ENCODE measurements at places on chromosomes 4 and X. TPM values are rescaled to one million over a fixed set of nuclear protein-coding genes. Genes with fewer than 3 reads are reported as not detected.

Gene TRAM1L1
- 0.72 TPM for total RNA-seq

Gene NAT8L
- total RNA-seq, result 0.36 TPM

Gene SLC30A9
- 37.2 TPM for total RNA-seq

Gene MAGEA11
- total RNA-seq, result not detected

Gene INTS12
- 13.9 TPM for total RNA-seq

Gene MAGEA9B
- not detected for total RNA-seq

Gene TMEM35A
- total RNA-seq, result 0.32 TPM

Gene CORIN
- total RNA-seq, result not detected
